ENCODE measurements at places on chromosomes 4 and X.

DNA sequence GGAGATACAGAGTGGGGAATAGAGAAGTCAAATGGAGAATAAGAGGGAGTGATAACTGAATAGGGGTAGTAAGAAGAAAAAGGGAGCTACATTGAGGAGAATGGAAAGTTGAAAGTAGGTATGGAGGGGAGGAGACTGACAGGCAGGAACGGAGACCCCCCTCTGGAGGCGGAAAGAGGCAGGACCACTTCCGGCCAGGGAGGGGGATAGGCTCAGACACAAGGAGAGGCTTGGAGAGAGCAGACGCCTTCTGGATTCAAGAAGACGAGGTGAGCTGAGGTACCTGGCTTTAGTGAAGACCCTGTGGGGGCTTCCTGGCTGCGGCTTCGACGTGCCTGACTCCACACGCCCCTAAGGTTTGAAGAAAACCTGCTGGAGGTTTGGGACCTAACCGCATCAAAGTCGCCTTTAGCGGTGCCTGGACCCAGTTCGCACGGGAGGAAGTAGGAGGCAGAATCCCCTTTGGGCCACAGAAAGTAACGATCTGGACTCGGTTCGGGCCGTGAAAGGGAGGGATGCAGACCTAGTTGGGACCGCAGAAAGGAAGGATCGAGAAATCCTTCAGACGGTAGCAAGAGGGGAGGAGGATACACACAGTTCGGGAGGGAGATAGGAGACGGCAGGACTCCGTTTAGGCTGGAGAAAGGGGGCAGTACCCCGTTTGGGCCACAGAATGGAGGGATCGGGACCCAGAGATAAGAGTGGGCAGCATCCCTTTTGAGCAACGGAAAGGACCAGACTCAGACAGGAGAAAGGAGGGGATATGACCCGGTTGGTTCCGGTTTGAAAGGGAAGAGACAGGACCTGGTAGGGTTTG is at the start of gene TRO:
TRO (plus strand) TSS at position 215 of the 817 bp plus-strand sequence. CDS start 1,423 bp downstream, outside the sequence.
- no peak for DNase-seq

DNA sequence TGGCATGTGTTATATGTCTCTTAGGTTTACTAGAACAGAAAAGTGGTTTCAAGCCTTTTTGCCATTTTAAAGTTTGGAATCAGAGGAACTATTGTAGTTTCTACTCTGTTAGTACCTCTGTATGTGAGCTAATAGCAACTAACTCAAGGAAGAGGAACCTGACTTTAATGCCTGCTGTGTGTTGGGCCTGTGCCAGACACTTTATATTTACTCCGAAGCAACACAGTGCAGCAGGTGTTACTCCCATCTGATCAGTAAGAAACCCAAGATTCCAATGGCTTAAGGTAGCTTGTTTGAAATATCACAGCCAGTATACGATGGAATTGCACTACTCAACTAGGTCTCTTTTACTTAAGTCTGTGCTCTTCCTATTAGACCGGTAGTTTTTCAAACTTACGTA is 79.2 kb downstream of the USP9X start:
- no peak for DNase-seq

- no peak for DNase-seq
Measured at GRCh38 chr4:137851435-137851834, 319.1 kb upstream of the PCDH18 start.

DNA sequence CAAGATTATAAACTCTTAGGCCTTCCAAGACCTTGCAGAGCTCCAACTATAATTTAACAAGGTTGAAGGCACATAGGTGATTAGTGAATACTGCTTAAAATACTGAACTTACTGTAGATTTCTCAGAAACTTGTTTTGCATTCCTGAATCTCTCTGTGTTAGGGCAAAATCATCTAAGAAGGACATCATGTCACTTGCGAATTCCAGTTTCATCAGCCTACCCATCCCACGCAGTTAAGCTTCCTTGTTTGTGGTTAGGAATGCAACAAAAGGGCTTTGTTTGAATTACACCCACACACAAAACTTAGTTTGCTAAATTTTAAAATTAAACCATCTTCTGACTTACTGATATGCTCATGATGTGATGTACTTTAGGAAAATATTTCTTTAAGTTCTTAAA is 174.0 kb downstream of the SOWAHB start:
- DNase-seq = no peak

GRCh38 chr4:58247792-58248191 is 1137.6 kb upstream of the IGFBP7 start:
- DNase-seq = no peak

- DNase-seq = no peak
Measured at GRCh38 chr4:139035650-139036049, 20.1 kb downstream of the NOCT start.

DNA sequence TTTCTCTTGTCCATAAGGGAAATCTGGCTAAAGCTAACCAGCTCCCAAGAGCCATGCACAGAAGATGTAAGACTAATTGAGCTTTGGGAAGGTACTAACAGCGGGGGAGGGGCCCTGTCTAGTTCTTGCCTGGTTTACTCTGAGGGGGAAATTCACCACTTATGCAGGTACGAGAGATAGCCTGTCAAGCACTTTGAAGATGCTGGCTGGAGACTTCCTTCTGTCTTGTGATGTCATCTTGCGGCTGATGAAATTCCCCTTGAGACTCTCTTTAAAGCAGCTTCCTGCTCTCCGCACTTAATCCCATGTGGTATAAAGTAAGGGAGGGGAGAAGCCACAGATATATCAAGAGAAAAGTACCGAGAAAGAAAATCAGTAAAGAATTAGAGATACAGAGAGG is 345.3 kb downstream of the MAPK10 start:
- DNase-seq = no peak

GRCh38 chr4:176779421-176779820 is 13.3 kb downstream of the VEGFC start:
- no peak for DNase-seq

GRCh38 chr4:118968005-118968404 is 79.4 kb downstream of the SYNPO2 start:
- no peak for DNase-seq

GRCh38 chr4:55727746-55728145 is 91.6 kb upstream of the NMU start:
- DNase-seq = no peak

DNA sequence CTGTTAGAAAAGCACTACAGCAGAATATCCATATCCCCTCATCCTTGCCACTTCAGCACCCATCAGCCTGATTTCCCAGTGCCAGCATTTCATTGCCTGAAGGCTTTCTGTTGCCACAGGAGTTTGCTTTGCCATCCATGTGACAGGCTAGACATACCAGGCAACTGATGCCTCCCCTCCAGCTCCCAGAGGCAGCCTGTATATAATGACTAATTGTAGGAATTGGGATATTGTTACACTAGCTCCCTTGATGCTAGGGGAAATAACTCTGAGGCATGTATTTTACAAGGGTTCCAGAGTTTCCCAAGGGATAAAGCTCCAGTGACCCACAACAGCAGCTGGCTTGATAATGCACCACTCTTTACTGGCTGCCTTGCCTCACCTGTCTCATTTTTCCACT is 608.0 kb upstream of the FTHL17 start:
- no peak for DNase-seq

GRCh38 chr4:186901850-186902249 is 178.2 kb upstream of the FAT1 start:
- DNase-seq = no peak

GRCh38 chr4:40937140-40937725 is 187.5 kb downstream of the NSUN7 start:
- no peak for DNase-seq

DNA sequence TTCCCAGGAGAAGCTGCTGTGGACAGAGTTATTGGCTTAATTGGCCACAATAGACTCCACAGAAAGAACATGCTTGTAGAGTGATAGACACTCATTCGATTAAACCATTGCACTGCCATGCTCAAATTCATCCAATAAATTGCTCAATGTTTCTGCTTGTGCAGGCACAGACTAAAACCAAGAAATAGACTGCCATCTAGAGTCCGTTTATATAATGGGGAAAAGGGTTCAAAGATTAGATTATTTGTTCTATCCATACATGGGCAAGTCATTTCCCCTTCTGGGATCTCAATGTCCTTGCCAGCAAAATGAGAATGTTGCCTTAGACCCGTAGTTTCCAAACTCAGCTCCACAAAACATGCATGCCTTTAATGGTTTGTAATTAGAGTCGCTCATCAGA is 8.7 kb downstream of the SMIM10 start:
- no peak for DNase-seq

GRCh38 chr4:36921476-36922216 is 322.9 kb upstream of the NWD2 start:
- DNase-seq = no peak

DNA sequence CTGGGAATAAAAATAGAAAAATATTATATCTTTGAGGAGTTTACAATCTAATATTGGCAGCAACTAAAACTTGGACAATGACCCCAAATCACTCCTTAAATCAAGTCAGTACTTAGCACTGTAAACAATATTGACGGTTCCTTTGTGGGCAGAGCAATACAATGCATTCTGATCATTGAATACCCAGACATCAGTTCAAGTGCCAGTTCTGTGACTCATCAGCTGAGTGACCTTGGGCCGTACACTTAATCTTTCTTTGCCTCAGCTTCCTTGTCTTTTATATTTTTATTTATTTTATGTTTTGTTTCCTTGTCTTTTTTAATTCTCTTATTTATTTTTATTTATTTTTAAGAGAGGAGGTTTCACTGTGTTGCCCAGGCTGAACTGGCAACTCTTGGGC is 112.2 kb upstream of the ANXA3 start:
- no peak for DNase-seq

DNA sequence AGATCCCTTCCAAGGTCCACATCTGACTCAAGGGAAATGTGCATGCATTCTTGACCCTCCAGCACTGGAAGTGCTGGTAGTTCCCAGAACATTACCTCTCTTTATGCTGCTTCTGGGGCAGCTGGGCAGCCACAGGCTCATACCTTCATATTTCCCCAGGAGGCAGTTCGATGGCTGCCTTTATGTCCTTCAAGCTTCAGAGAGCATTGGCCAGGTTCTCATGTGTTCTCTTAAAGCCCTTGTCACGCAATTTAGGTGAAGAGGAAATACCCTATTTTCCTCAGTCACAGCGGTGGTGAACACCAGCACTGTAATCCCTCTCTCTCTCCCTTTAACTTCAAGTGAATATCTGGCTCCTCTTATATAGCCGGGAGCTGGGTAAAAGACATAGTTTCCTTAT is 134.3 kb downstream of the MID1IP1 start:
- DNase-seq = no peak

- no peak for DNase-seq
Measured at GRCh38 chr4:6300359-6300758, 30.7 kb downstream of the WFS1 start.

- no peak for DNase-seq
Measured at GRCh38 chr4:145153904-145154298, 26.5 kb downstream of the OTUD4 start.

- no peak for DNase-seq
Measured at GRCh38 chrX:13468096-13468495, 101.3 kb upstream of the EGFL6 start.

DNA sequence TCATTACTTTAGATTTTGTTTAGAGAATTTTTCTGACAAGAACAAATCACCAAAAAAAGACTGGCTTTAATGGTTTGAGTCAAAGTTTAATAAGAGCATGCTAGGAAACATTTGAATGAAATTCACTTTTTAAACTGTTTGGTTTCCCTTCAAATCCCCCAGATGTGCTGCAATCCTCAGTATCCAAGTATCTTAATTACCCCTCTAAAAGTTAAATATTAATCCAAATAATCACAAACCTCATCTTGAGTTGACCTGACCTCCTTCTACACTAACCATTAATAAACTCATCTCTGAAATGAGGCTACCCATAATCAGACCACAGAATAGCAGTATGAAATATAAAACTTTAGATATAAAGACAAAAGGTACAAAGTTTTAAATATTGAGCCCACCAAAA is 10.1 kb downstream of the DHX15 start:
- DNase-seq = no peak

- DNase-seq = no peak
Measured at GRCh38 chrX:33134164-33134563, 77.2 kb downstream of the DMD start.

GRCh38 chrX:109797311-109797975 is 64.4 kb upstream of the ACSL4 start:
- DNase-seq = no peak

GRCh38 chrX:41629539-41629938 is 59.2 kb upstream of the GPR34 start:
- DNase-seq = no peak

GRCh38 chr4:27186710-27187109 is 326.1 kb downstream of the STIM2 start:
- DNase-seq = no peak

- DNase-seq = no peak
Measured at GRCh38 chr4:121777625-121778024, 12.7 kb upstream of the SMIM43 start.

GRCh38 chr4:140048419-140048995 is 105.5 kb downstream of the MAML3 start:
- no peak for DNase-seq

GRCh38 chr4:10758906-10759305 is 74.3 kb upstream of the CLNK start:
- no peak for DNase-seq

DNA sequence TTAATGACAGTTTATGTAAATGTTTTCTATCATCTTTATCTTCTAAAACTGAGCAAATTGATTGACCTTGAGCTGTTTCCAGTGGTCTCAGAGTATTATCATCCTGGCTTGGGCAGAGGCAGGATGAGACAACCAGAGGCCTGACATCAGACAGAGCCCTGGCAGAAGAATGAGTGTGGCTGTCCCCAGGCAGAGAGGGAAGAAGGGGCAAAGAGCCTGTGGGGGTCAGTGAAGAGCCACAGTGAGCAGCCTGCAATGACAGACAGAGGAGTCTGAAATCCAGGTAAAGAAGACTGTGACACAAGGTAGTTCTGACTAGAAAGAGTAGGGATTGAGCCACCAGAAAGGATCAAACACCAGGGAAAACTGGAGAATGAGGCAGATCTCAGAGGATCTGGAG is 182.4 kb upstream of the ARSJ start:
- no peak for DNase-seq

DNA sequence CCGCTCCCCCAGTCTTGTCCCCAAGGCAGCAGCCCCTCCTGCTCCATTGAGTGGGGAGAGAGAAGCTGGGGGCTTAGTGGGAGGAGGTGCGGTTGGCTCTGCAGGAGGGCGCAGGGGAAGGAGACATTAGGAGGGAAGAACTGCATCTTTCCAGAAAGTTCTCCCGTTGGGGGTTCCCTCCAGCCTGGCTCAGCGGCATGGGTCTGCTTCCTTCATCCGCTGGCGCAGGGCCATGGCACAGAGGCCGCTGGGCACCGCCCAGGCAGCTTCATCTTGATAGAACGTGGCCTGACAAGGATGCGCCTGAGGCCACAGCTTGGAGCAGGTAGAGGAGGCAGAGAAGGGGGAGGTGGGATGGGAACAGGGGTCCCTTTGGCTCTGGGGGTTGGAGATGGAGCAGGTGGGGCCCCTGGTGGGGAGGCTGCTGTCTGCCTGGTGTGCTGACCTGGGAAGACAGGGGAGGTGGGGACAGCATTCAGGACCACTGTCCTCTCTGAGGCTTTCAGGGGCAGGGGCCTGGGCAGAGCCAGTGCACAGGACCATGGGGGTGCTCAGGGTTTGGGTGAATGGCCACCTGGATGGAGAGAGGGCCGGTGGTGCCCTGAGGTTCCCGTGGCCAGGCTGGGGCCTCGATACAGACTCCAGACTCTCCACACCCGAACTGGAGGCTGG is 12.1 kb downstream of the DOK7 start:
- no peak for DNase-seq

Data from T-helper 2 cell (primary cell).